ENCODE measurements at places on chromosomes 2 and 18. TPM values are rescaled to one million over a fixed set of nuclear protein-coding genes. Genes with fewer than 3 reads are reported as not detected.

- no peak for DNase-seq
- no peaks in the 10 kb centered on the region for H3K4me1 ChIP-seq
- H3K27ac ChIP-seq: no peak overlapping the region
- H3K4me3 ChIP-seq: no peak overlapping the region
- H3K36me3 ChIP-seq: no peaks in the 10 kb centered on the region
Measured at GRCh38 chr2:151189125-151189524, 72.5 kb downstream of the RBM43 start.

GRCh38 chr2:46286715-46287114, 10.5 kb upstream of the EPAS1 start:
- H3K27me3 ChIP-seq: peaks cover 26% of the 10 kb centered on the region
- H3K27ac ChIP-seq: no peak overlapping the region
- no peak for DNase-seq
- no peaks in the 10 kb centered on the region for H3K4me1 ChIP-seq
- H3K4me3 ChIP-seq: no peak overlapping the region
- H3K36me3 ChIP-seq: no peaks in the 10 kb centered on the region

GRCh38 chr2:238817891-238818290, 30.0 kb upstream of the TWIST2 start:
- H3K36me3 ChIP-seq: no peaks in the 10 kb centered on the region
- DNase-seq: no peak
- peaks cover 7% of the 10 kb centered on the region for H3K4me1 ChIP-seq
- H3K4me3 ChIP-seq: no peak overlapping the region

- no peaks in the 10 kb centered on the region for H3K4me1 ChIP-seq
- H3K27me3 ChIP-seq: peaks cover 2% of the 10 kb centered on the region
- H3K27ac ChIP-seq: no peak overlapping the region
- H3K36me3 ChIP-seq: no peaks in the 10 kb centered on the region
- no peak for DNase-seq
Measured at GRCh38 chr18:61750840-61751668, 141.8 kb downstream of the RNF152 start.

The CSRNP3 gene
- 5.9 TPM for total RNA-seq
